NT2/D1 (cell line): ENCODE measurements at places on chromosomes 3 and 15.

- DNase-seq, result no peak
These were observed 108.4 kb downstream of the PDE8A start for GRCh38 chr15:85089929-85090597.

DNA sequence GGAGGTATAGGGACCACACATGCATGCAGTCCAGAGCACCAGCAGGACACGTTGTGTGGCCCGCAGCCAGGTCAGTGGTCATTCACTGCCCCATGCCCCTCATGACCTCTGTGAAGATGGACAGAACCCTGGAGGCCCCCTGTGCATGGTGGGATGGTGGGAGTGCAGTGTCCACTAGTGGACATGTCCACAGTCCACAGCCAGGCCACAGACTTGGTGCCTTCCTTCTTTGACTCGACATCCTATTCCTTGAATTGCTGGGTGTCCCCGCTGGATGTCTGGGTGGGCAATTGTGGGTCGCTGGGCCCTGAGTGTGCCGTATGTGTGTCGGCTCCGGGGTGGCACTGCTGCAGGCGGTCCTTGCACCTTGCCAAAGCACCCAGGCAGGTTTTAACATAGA, 35.7 kb downstream of the KLF15 start:
- DNase-seq, result no peak

- no peak for DNase-seq
These were observed 48.7 kb upstream of the MDFIC2 start for GRCh38 chr3:70360979-70361760.

DNA sequence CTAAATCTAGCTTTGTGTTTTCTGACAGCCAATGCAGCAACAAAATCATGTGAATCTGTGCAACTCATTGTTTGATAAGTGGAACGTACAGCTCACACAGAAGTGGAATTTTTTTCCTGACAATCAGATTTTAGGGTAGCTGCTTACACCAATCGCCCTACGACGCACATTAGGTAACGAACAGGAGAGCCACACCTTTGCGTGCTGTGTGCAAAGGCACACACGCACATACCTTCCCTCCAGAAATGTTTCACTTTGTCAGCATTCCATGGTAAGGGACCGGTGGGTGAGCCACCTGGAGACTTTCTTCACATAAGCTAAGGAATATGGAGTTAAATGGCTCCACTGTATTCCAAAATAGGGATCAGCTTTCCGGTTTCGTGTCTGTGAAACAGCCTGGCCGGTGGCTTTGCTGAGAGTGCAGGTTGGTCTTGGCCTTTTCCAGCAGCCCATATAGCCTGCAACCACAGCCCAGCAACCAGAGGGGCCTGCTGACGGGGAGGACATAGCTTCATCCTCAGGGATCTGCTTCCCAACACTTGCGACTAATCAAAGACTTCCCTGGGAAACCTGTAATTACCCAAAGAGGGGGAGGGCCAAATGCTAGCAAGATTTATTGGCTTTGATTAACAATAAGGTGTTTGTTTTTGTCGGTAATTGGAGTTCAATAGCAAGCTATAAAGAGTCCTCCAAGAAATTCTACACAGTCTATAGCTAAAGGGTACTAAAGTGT, 145.3 kb downstream of the ADAMTS17 start:
- no peak for DNase-seq

DNA sequence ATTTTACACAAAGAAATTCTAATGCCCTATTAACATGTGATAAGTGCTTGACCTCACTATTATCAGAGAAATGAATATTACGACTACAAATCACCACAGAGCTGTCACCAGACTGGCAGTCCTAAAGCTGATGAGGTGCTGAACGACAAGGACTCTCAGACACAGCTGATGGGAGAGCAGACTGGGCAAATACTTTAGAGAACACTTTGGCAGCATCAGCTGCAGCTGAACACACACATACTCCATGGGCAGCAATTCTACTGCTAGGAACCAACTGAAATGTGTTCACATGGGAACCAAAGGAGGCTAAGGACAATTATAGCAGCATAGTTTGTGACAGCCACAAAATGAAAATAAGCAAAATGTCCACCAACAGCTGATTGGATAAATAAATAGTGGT, 45.5 kb downstream of the SUSD5 start:
- DNase-seq, result no peak

DNA sequence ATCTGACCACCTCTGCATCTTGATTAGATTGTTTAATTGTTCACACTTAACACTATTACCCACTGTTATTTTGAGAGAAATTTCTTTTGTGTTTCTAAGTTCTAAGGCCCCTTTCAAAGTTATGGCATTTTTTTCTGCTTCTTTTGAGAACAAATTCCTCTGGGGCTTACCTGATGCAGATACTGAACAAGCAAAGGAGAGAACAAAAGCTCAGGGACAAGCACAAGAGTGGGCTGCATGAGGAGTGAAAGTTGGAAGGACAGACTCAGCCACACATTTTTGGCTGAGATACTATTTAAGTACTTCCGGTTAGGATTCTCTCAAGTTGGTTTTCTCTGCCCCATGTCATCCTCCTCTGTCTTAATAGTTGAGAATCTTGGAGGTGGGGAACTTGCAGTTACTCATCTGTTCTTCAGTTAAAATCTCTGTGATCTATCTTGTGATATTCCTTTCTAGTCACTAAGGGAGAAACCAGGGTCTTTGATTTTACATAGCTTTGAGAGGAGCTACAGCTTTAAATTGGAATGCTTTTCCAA, 54.7 kb downstream of the CMTM6 start:
- DNase-seq, result peak; percentile 23

DNA sequence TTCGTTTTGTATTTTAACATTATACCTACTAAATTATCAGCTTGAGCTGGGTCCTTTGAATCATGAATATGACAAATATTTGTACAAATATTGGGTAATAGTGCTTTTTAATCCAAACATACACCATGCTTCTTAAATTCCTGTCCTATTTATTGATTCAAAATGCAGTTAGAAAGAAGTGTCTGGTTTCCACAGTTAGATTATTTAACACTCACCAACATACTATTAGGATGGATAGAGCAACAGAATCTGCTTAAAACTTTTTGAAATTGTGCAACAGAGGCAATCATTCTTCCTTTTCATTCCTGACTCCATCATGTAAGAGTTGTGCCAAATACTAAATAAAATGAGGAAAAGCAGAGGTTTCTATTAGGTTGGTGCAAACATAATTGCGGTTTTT, 281.2 kb downstream of the LSAMP start:
- DNase-seq, result no peak

GRCh38 chr15:52252781-52253180, 42.8 kb downstream of the MYO5C start:
- DNase-seq, result no peak

DNA sequence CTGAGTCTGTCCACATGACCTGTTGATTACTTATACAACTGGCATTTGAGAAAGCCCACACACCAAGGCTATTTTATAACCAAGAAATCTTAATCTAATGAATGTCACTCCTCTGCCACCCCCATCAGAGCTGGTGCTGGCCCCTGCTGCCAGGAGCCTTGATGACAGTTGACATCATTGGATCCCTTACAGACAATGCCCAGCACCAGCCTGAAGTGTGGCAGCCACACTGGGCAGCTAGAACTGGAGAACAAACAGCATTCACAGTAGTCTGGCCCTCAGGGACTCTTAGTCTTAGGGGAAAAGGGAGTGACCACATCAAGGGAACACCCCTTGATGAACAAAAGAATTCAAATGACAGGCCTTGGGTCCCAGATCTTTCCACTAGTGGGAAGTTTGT, 840.6 kb downstream of the EPHA3 start:
- DNase-seq, result no peak

DNA sequence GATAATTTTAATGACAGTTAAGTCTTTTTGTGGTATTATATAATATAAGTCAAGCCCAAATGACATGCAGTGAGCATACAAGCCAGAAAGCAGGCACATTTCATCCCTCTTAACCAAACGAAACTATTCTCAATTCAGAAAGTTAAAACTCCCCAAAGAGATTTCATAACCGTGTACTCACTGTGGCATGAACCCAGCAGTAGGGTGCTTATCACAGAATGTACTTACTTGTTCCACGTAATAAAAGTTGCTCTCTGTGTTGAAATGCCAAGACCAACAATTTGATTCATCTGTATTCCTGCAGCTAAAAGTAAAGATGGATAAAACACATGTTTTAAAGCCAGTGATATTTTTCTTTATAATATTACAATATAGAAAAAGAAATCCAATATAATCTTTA, 12.1 kb downstream of the GK5 start:
- no peak for DNase-seq

GRCh38 chr3:194304186-194304917, 46.8 kb downstream of the CPN2 start:
- no peak for DNase-seq

- no peak for DNase-seq
These were observed 207.1 kb downstream of the GBE1 start for GRCh38 chr3:81554388-81554787.

- no peak for DNase-seq
These were observed 58.1 kb downstream of the RSRC1 start for GRCh38 chr3:158167737-158168557.

DNA sequence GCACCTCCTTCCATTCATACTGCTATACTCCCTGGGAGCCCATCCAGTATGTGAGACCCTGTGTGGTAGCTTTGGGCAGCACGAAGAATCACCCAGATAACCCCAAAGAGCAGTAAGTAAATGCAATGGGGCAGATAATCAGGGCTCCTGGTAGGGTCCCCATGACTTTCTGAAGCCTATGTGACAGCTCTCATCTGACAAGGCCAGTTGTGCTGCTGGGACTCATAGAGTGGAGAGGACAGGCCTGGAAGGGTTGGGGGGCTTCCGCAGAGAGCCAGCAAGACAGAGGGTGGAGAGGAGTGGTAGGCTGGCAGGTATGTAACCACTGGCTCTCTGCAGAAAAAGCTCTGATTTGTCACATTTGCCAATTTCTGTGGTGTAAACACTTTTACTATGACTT, 3.2 kb upstream of the SLC6A20 start:
- DNase-seq, result no peak
